ENCODE measurements at places on chromosomes 1 and 21.

- DNase-seq: no peak
These were observed 65.3 kb upstream of the COL6A1 start for GRCh38 chr21:45916011-45916840.

DNA sequence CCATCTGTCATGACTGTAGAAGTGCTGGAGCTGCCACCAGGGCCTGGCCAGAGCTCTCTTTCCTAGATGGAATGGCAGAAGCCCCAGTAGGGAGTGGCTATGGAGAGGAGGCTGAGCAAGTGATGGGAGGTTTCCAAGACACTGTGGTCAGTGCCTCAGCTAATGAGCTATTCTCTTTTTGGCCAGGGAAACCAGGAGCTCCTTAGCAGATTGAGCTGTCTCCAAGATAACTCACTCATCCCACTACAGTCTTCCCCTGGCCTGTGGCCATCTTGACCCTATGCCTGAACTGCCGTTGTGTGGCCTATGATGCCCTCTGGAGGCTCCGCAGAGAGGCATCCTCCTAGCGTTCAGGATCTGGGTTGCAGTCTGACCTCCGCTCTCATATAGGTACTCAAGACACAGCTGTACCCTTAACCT lies 60.5 kb downstream of the ERI3 start:
- DNase-seq: peak; percentile 73

- DNase-seq: no peak
These were observed 4.0 kb downstream of the RGS16 start for GRCh38 chr1:182600036-182600713.

DNA sequence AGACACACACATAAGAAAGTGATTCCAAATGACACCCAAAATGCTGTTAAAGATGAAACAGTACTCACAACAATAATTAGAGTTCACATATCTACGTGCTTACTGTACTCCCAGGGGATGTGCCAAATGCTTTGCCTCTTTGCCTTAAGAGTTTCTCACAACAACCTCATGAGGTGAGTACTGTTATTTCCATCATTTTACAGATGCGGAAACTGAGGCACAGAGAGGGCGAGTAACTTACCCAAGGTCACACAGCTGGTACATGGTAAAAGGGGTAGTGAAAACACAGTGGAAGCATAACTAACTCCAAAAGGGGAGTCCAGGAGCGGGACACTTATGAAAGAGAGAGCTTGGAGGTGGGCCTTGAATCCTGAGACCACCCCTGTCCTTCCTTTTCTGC lies 171.8 kb downstream of the ACTL8 start:
- no peak for DNase-seq

DNA sequence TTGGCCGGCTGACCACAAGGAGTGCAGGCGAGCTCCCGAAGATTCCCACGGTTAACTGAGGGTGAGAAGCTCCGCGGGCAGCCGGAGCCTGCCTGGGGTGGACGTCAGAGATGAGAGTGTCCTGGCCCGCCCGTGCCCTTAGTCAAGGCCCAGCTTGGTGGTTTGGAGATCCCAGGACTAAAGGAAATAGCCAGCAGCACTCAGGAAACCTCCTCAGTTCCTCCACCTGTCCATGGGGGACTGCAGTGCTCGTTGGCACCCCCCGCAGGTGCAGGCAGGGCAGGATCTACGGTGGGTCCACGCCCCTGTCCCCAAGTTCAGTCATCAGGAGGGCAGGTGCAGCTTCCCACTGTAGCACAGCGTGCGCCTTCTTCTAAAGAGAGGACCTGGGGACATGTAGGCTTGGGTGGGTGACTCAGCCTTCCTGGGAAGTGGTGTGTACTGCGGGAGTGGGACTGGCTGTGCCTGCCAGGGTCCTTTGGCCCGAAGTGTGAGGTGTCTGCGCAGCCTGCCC lies 32.5 kb downstream of the SLX9 start:
- no peak for DNase-seq

DNA sequence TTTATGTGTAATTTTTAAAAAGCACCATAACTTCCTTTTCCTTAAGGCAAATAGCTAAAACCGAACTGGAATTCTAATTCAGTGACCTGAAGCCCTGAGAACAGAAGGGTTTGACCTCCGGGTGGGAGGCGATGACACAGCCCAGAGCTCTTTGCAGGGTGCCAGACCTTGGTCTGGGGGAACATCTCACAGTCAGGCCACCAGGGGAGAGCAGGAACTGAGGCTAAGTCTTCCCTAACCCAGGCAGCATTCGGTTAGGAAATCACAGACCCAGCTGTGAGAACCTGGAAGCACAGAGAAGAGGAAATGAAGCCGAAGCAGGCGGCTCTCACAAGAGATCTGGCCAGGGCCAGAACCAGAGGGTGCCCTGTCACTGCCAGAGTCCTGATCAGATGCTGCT lies 444.8 kb downstream of the TTLL7 start:
- no peak for DNase-seq

DNA sequence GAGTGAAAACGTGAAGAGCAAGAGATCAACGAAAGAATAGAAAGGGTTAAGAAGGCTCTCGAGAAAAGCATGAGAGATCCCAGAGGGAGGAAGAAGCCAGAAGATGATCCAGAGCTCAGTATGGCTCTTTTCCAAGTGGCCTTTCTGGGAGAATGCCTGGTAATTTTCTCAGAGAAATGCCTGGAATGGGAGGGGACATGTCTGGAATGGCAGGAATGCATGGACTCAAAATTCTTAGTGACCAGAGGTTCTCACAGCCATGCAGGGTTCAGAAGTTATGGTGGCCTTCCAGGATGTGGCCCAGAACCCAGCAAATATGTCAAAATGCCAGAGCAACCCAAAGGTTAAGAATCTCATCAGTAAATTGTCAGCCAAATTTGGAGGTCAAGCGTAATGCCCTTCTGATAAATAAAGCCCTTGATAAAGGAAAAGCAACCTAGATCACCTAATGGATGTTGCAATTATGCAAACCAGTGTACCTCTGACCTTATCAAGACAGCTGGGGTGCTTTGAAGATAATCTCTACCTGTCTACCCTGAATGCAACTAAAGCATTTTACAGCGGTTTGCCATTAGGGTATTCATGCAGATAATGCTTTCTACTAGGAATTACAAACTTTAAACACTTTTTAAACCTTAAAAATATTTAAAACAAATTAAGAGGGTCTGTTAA lies 53.1 kb downstream of the NBPF6 start:
- peak; percentile 93 for DNase-seq

DNA sequence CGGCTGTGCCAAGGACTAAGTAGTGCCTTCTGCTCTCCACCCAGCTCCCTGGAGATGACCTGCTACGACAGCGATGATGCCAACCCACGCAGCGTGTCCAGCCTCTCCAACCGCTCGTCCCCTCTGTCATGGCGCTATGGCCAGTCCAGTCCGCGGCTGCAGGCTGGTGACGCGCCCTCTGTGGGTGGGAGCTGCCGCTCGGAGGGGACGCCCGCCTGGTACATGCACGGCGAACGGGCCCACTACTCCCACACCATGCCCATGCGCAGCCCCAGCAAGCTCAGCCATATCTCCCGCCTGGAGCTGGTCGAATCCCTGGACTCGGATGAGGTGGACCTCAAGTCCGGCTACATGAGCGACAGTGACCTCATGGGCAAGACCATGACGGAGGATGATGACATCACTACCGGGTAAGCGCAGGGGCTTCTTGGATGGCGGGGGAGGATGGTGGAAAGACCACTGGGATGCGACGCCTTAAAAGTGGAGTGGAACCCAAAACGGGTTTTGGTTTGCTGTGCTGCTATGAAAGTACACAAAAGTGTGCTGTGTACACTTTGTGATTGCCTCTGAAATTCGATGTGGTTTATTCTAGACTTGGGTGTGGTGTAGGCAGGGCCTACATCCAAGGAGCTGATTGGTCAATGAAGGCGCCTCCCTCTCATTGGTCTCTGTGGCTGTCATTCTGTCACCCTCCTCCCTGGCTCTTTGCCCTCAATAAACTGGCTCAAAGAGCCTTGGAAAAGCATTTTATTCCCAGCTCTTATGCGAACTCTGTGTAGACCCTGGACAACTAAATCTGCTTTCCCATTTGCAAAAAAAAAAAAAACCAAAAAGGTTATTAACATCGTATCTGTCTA lies 110.4 kb upstream of the IPO9 start:
- peak; percentile 49 for DNase-seq

DNA sequence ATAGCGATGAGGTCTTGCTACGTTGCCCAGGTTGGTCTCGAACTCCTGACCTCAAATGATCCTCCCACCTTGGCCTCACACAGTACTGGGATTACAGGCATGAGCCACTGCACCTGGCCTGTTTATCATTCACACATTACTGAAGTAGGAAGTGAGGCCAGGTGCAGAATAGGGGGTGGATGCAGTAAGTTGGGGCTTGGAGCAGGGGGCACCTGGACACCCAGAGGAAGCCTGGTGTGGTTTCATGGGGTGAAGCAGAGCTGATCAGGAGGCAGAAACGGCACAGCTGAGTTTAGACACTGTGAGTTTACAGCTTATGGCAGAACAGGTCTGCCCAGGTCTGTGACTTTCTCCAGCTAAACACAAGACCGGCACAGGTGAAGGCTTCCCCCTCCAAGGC lies 4.9 kb downstream of the CDA start:
- no peak for DNase-seq

DNA sequence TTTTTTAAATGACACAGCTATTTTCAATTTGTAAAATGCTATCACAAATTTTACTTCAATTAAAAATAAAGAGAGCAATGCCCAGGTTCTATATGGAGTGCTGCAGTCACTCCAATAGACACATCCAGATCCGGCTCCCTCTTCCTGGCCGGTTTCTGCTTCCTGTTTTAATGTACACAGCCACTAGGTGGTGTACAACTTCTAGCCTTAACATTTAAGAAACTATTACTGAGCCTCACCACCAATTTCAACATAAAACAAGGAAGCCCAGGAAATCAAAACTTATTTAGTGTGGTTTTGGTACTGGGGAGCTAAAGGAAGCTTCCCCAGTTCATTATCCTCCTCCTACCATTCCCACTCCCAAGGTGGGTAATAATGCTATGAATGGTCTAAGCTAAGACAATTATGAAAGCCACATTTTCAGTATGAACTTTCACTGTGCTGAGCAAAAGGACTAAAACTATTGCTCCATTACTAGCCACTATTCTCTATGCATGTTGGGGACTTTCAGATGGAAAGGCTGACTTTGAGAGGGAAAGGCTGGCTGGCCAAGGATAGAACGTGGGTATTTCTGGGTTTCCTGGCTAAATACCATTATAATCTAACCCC lies 25.5 kb upstream of the MTMR11 start:
- peak; percentile 78 for DNase-seq

GRCh38 chr1:234212764-234213657 lies 160.2 kb upstream of the COA6 start:
- no peak for DNase-seq

GRCh38 chr1:187032982-187033692 lies 204.4 kb downstream of the PLA2G4A start:
- DNase-seq: no peak
